ENCODE measurements at places on chromosomes 12 and 14. TPM values are rescaled to one million over a fixed set of nuclear protein-coding genes. Genes with fewer than 3 reads are reported as not detected.

The HOXC4 gene
- total RNA-seq, result 5.1 TPM

The RSRC2 gene
- 31.7 TPM for total RNA-seq

The TAS2R8 gene
- total RNA-seq, result not detected

The OAS1 gene
- 37.2 TPM for total RNA-seq

The SERPINA12 gene
- total RNA-seq, result not detected

The IL31 gene
- total RNA-seq, result not detected
